ENCODE measurements at places on chromosomes 16 and 17.

GRCh38 chr16:79309606-79310005 lies 290.9 kb downstream of the MAF start:
- no peak for DNase-seq

GRCh38 chr17:40251576-40251975 lies 32.5 kb downstream of the WIPF2 start:
- DNase-seq: no peak

GRCh38 chr16:79367822-79368221 lies 232.7 kb downstream of the MAF start:
- no peak for DNase-seq

DNA sequence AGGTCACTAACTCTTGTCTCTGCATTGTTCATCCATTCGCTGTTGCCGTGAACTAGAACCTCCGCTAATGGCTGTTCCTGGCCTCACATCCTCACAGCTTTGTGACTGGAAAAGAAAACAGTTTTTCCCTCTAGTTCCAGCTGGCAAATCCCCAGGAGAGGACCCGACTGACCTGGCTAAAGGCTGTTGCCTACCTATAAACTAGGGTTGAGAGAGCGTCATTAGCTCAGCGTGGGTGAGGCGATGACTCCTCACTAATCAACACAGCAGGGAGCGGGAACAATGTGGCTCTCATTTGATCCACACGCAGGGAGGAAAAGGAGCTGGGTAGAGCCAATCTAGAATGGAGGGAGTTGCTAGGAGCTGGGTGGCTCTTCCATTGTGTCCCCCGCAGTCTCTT lies 282.1 kb upstream of the IRX5 start:
- DNase-seq: peak; percentile 30

DNA sequence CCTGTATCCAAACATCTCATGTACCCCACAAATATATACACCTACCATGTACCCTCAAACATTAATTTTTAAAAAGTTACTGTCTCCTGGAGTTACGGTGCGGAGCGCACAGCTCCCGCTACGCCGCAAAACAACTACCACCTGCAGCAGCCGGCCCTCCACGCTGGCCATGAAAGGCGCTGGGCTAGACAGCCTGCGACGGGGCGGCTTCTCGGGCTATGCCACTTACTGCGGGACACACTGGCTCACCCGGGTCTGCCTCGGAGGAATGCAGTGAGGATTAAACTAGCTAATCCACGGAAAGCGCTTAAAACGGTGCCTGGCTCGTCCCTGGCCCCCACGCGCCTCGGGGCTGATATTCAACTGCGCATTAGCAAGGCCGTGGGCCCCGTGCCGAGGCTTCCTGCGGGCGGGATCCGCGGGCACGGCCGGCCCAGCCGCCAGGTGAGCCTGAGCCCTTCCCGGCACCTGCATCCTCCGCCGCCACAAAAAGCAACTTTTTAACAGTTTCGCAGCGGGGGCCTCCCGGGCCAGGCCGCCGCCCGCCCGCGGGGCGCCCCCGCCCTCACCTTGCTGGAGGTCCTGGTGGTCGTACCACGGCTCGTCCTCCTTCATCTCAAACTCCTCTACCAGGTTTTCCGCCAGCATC lies 633 bp downstream of the CDR2 start:
- DNase-seq: no peak

DNA sequence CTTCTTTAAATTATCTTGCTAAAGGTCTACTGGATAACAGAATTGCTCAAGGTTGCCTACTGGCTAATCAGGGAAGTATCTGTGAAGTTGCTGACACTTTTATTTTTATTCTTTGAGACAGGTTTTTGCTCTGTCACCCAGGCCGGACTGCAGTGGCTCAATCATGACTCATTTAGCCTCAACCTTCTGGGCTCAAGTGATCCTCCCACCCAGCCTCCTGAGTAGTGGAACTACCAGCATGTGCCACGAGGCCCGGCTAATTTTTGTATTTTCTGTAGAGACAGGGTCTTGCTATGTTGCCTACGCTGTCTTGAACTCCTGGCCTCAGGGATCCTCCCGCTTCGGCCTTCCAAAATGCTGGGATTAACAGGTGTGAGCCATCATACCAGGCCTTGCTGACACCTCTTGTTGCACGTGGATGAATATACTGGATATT lies 43.1 kb downstream of the GLG1 start:
- DNase-seq: no peak

- DNase-seq: no peak
These were observed 70.3 kb downstream of the SEC14L1 start for GRCh38 chr17:77210946-77211541.

- DNase-seq: no peak
These were observed 1.1 kb downstream of the CHRNE start for GRCh38 chr17:4901648-4902344.

DNA sequence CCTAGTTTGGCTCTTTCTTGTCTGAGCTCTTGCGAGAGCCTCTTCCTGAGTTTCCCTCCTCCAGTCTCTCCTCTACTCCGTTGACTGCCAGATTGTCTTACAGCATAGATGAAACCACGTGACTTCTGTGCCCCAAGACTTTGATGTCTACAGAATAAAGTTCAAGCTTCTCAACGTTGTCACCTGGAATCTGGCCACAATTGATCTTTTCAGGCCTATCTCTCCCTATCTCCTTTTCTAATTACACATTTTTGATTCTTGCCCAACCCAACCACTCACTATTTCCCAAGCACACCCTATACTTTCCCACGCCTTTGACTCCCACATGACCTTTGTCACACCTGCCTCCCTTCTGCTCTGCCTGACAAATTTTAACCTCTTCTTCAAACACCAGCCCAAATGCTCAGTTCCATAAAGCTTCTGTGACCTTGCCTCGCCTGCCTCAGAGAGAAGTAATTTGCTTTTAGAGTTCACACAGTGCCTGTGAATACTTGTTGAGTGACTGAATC lies 52.4 kb upstream of the PMFBP1 start:
- DNase-seq: no peak
